ENCODE measurements at places on chromosomes 4 and X.

GRCh38 chrX:104370089-104370488 lies 115.4 kb upstream of the ESX1 start:
- no peak overlapping the region for H3K4me3 ChIP-seq
- no peaks in the 10 kb centered on the region for H3K4me1 ChIP-seq
- no peak for DNase-seq
- no peaks in the 10 kb centered on the region for H3K36me3 ChIP-seq
- H3K27ac ChIP-seq: no peak overlapping the region

GRCh38 chr4:90299373-90299772 lies 172.2 kb downstream of the CCSER1 start:
- no peak overlapping the region for H3K27ac ChIP-seq
- no peaks in the 10 kb centered on the region for H3K36me3 ChIP-seq
- H3K4me1 ChIP-seq: no peaks in the 10 kb centered on the region
- DNase-seq: no peak
- H3K27me3 ChIP-seq: peaks cover 1% of the 10 kb centered on the region
- no peak overlapping the region for H3K4me3 ChIP-seq

GRCh38 chr4:8033829-8034528 lies 94.3 kb upstream of the AFAP1 start:
- no peak overlapping the region for H3K4me3 ChIP-seq
- peaks cover 6% of the 10 kb centered on the region for H3K27me3 ChIP-seq
- no peaks in the 10 kb centered on the region for H3K36me3 ChIP-seq
- no peak overlapping the region for H3K27ac ChIP-seq
- H3K4me1 ChIP-seq: peaks cover 6% of the 10 kb centered on the region

DNA sequence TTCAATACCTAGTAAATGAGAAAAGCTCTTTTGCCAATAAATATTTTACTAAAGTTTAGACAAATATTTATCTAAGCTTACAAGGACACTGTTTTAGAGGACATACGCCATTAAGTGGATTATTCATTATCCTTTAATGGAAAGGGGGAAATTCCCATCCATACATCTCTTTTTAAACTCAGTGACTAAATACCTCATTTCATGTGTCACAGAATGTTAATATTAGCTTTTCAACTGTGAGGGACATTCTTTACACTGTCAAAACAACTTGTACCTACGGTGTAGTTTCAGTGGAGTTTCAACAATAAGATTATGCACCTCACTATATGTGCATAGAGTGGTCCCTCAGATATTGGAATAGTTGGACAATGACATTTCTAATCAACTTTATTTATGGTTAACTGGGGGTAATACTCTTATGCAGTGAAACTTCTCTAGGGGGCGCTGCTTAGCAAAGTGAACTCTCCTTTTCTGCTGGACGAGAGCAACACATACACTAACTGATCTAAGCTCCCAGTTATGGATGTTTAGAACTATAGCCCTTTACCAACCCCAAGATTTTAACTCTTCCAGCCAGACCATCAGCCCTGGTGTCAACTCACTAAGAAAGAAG lies 9.7 kb downstream of the HS6ST2 start:
- no peak overlapping the region for H3K4me3 ChIP-seq
- H3K4me1 ChIP-seq: no peaks in the 10 kb centered on the region
- no peaks in the 10 kb centered on the region for H3K36me3 ChIP-seq

DNA sequence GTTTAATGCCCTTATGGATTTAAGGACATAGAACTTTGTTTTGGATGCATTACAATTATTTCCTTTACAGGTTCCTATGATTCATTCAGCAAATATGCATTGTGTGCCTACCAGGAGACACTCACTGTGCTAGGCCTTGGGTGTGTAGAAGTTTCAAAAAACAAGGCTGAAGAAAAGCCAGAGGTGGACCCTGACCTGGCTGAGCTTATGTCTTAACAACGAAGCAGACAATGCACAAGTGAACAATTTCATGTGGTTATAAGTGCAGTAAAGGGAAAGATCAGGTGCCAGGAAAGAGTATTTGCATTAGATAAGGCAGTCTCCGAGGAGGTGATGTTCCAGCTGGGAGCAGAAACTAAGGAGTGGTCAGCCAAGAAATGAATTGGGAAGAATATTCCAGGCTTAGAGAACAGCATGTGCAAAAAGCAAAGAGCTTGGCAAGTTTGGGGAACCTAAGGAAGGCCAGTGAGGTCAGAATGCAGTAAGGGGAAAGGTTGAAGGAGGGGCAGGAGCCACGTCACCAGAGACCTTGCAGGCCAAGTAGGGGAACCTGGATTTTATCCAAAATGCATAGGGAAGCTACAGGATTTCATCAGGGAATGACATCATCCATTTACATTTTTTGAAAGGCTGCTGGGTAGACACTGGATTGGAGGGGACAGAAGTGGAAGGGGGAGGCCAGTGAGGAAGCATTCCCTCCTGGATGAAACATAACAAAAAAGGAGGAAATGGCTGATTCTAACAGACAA lies 193.6 kb downstream of the SOWAHB start:
- H3K4me3 ChIP-seq: no peak overlapping the region
- H3K36me3 ChIP-seq: no peaks in the 10 kb centered on the region
- peaks cover 8% of the 10 kb centered on the region for H3K27me3 ChIP-seq
- no peaks in the 10 kb centered on the region for H3K4me1 ChIP-seq
- H3K27ac ChIP-seq: no peak overlapping the region

DNA sequence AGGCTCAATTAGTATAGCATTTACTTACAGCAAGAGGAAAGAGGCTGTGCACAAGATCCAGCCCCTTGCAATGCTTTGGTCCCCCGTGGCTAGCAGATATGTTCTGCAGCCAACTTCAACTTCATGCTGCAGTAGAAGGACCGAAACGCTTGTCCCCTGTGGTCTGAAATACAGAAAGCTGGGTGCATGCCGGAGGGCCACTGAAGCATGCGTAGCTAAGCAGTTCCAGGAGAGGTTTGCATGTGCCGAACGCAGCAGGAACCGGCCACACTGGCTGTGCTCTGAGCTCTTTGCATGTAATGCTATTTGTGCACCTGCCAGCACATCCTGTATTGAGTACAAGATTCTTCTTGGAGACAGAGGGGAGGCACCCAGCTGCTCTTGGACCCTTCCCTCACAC lies 35.8 kb upstream of the SHISA3 start:
- no peaks in the 10 kb centered on the region for H3K36me3 ChIP-seq

GRCh38 chr4:176150704-176151103 lies 44.7 kb downstream of the SPATA4 start:
- H3K27ac ChIP-seq: no peak overlapping the region
- H3K27me3 ChIP-seq: no peaks in the 10 kb centered on the region
- no peaks in the 10 kb centered on the region for H3K36me3 ChIP-seq
- H3K4me1 ChIP-seq: no peaks in the 10 kb centered on the region

DNA sequence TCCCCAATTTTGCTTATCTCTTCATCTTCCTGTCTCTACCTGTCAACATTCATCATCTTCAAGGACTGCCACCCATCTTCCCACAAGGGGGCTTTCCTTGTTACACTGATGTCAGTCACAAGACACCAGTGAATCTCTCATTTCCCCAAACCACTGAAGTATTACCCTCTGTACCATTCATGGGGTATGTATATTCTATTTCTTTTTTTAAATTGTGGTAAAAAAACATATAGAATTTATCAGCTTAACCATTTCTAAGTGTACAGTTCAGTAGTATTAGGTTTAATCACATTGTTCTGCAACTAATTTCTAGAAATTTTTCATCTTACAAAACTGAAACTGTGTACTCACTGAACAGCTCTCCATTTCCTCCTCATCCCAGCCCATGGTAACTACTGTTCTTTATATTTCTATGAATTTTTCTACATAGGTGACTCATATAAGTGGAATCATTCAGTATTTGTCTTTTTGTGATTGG lies 98.6 kb downstream of the LARP7 start:
- H3K27ac ChIP-seq: peak overlapping the region; percentile 57
- peaks cover 14% of the 10 kb centered on the region for H3K4me1 ChIP-seq
- DNase-seq: peak; percentile 65
- H3K4me3 ChIP-seq: no peak overlapping the region

Data from activated CD4-positive, alpha-beta T cell treated with anti-CD3 and anti-CD28 coated beads, Interleukin-2, amount 10 ng/mL, durations not matched to agents 24 days and 14 days (primary cell).